ENCODE measurements at places on chromosomes 16 and 17.
A peak's percentile ranks its signal among the peaks of the same experiment; 100 is the strongest.

DNA sequence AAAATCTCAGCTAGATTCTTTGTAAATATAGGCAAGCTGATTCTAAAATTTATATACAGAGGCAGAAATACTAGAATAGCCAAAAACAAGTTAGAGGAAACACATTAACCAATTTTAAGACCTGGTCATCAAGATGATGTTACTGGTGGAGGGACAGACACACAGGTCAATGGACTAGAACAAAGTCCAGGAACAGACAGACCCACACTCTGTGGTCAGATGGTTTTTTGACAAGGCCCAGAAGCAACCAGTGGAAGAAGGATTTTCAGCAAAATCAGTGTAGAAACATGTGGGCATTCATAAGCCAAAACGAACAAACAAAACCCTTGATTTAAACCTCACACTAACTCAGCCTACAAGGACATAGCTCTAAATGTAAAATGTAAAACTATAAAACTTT is 99.7 kb upstream of the METRNL start:
- DNase-seq = no peak

- no peak for DNase-seq
Measured at GRCh38 chr17:58254803-58255202, 16.4 kb downstream of the LPO start.

GRCh38 chr17:14060706-14061105 is 8.6 kb upstream of the COX10 start:
- DNase-seq = no peak

GRCh38 chr16:71623597-71623996 is 2.4 kb upstream of the MARVELD3 start:
- DNase-seq = no peak

GRCh38 chr16:31010585-31011325 is at the start of gene STX1B:
TSS of gene STX1B (minus strand) at chr16:31010638. CDS start at chr16:31010396, 242 bp downstream.
- peak; percentile 67 for DNase-seq

DNA sequence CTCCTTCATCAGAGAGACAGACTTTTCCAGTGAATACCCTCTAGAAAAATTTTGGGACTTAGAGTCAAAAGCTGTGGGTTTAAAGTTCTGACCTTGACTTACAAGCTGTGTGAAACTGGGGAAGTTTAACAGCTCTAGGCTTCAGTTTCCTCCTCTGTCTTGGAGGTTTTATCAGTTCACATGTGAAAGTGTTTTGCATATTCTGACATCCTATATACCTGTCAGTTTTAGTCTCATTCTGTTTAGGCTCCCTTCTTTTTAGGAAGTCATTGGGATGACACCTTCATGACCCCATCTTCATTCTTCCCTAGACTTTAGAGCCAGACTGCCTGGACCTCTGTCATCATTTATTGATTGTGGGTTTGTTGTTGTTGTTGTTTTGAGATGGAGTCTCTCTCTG is 44.4 kb downstream of the YPEL2 start:
- no peak for DNase-seq

- no peak for DNase-seq
Measured at GRCh38 chr16:20879175-20880040, 20.8 kb downstream of the DCUN1D3 start.

DNA sequence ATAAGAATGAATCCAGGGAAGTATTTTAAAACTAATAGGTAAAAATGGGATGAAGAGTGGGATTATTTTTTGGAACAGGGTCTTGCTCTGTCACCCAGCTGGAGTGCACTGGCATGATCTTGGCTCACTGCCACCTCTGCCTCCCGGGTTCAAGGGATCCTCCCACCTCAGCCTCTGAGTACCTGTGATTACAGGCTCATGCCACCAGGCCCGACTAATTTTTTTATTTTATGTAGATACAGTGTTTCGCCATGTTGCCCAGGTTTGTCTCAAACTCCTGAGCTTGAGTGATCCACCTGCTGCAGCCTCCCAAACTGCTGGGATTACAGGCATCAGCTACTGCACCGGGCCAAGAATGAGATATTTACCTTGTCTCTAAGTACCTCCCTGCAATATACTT is 22.1 kb downstream of the NSMCE1 start:
- DNase-seq = no peak

- DNase-seq = no peak
Measured at GRCh38 chr16:48958681-48959080, 323.0 kb downstream of the CBLN1 start.

DNA sequence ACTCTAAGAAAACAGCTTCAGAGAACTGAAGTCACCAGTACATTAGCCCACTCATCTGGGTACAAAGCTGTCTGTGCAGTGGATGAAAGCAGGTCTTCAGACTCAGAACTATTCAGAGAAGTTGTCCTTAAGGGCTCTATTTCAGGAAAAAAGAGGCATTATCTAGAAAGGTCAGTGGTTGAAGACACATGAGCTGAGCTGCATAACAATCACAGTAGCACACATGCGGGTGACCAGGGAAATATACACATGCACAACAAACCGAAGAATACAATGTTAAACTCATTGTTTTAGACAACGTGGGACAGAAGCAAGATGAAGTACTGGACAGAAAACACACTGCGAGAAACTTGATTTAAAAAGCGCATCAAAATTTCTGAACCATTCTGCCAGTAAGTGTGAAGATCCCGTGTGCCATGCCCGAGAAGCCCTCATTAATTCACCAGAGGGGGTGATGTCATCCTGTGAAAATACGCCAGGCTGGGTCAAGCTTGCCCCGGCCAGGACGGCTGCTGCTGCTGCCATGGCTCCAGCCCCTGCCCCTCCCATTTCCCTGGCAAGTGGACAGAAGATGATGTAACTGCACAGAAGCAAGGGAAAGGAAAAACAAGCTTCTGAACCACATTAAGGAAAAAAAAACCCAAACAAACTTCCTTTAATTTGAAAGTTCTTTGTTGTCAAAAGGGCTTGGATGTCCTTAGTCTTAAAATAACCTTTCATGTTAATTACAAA is 10.1 kb downstream of the DYNC1LI2 start:
- peak; percentile 99 for DNase-seq

- no peak for DNase-seq
Measured at GRCh38 chr17:2362881-2363280, 25.6 kb downstream of the SGSM2 start.

DNA sequence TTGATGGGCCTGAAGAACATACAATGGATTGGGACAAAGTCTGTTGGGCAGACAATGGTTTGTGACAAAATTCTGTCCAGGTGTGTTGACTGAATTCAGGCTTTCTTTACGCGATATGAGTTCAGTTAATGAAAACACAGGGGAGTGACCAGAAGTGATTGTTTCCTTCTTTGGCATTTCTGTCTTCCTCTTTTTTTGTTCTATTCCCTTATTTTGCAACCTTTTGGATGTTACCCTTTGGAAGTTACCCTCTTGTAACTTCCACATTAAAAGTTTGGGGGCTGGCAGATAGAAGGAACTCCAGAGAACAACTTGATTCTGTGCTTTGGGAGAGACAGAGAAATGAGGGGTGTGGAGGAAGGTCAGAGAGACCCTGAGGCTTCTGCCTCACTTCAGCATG is 126.7 kb downstream of the PITPNC1 start:
- no peak for DNase-seq

DNA sequence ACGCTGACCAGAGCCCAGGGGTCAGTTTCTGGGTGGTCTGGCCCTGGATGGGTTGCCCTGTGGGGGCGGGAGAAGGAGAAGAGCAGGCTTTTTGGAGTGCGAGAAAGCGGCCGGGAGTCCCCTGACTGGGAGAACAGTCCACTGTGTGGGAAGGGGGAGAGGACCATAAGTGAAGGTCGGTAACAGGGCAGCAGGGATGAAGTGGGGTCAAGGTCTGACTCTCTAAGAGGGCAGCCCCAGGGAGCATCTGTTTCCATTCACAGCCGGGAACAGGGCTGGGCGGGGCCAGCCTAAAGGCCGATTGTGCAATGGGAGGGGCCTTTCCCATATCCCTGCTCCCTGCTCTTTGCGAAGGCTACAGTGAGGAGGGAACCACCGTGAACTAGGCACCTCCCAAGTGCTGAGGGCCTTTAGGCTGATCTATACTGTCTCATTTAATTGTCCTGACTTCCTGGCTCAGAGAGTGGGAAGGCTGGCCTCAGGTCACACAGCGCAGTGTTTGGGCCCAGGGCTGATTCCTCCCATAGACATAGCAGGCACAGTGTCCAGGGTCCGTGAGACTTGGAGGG is 10.4 kb upstream of the WFDC1 start:
- no peak for DNase-seq

DNA sequence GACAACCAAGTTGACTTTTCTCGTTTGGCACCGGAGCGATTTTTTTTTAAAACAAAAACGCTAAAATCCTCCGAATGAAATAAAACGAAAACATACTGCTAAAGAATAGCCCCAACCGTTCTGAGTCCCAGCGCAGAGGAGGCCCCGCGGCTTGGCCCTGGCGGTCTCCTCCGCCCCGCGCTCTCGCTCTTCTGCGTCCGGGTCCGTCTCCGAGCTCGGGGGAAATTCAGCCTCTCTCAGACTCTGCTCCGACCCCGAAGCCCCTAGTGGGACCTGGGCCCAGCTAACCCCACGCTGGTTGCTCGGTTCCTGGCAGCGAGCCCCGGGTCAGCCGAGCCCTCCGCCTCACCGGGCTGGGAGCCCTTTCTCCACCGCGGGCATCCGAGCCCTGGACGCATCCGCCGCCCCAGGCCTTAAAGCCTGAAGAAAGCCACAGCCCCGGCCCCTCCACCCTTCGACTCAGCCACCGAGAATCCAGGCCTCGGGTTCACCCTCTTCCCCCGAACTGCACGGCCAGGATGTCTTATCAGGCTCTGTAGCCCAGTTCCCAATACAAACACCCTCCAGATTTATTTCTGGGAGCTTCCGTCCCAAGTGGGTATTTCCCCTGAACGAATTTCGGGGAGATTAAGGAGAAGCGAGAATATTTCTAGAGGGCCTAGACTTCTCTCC is 1.2 kb downstream of the TBX2 start:
- DNase-seq = no peak

DNA sequence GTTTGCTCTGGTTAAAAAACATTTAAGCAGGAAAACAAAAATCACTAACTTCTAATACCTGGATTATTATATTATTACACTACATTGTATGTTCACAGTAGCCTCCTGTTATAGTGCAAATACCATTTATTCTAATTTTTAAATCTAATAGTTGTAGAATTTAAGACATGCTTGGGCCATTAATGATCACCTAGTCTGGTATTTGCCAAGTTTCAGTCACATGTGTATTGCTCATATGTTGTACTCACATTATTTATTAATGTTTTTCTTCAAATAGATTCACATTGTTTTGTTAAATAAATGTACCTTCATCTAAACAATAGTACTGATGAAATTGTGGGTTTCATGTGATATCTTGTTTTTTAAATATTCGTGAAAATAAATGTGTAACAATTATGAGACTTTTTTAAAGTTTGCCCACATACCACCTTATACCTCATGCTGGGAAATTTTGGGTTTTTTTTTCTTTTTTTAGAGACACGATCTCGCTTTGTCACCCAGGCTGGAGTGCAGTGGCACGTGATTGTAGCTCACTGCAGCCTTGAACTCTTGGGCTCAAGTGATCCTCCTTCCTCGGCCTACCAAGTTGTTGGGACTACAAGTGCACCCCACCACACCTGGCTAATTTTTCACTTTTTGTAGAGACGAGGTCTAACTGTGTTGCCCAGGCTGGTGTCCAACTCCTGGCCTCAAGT is 5.9 kb downstream of the ZNF771 start:
- DNase-seq = no peak

GRCh38 chr17:28518132-28518531 is 12.0 kb downstream of the FOXN1 start:
- no peak for DNase-seq

DNA sequence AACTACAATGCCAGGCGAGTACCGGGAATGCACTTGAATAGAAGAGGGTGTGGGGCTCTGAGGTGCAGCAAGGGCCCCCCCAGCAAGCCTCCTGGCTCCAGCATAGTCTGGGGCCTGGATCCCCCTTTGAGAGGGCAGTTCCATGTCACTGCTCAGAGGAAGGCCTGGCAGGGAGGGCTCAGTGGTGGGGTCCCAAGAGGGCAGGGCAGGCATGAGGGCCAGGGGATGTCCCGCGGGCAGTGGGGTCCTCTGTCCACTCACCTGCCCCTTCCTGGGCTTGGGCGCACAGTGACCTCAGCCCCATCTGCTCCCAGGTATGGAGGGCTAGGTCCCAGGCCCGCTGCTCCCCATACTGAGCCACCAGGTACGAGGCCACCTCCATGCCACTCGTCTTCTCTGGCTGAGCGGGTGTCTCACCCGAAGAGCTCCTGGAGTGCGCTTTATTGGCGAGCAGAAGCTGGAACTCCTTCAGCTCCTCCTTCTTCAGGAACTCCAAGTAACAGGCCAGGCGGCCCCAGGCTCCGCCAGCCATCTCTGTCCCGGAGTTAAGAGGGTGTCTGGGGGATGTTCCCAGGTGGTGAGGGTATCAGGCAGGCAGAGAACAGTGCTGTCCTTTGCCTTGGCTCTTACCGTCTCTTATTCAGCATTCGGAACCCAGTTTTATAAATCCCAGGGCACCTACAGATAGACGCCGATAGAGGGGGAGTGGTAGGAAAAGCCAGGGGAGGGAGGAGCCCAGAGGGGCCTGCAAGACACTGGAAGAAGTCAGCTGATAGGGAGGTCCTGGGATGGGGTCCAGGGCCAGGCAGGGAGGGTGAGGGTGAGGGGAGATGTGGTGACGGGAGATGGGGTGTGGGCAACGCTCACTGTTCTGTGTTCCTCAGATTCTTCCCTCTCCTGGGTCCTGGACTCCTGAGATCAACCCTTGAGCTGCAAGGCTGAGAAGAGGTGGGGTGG is 605 bp downstream of the NLRP1 start:
- DNase-seq = no peak

DNA sequence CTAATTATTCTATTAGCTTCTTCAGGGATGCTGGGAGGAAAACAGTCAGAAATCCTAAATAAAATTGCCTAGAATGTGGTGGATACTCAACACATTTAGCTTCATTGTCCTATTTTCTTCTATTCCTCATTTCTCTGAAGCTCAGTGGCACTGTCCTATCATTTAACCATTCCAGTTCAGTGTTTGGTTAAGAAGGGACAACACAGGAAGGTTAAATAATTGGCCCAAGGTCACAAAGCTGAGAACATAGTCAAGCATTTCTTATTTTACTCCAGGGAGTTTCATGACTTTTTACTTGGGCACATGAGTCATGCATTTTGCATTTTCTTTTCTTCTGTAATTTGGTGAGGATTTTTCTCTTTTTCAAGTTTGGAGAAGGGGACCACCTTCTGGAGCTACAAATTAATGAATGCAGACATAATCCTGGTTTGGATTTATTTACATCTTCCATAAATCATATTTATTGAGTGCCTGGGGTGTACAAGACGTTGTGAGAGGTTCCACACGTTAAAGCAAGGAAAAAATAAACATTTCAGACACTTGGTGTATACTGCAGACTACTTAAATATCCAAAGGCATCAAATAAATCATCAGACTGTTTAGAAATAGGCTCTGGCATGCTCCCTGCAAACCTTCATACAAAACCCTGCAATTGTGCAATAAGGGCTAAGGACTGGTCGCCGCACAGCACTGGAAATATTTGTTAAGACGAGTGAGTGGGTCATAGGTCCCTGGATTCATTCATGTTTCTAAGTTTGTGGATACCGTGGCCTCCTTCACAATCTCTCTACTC is 263.9 kb downstream of the MAF start:
- no peak for DNase-seq

GRCh38 chr16:51271156-51271701 is 120.2 kb upstream of the SALL1 start:
- no peak for DNase-seq

Measured in Ammon's horn (tissue), 1 donor.